ENCODE measurements at places on chromosomes 6 and 20.

DNA sequence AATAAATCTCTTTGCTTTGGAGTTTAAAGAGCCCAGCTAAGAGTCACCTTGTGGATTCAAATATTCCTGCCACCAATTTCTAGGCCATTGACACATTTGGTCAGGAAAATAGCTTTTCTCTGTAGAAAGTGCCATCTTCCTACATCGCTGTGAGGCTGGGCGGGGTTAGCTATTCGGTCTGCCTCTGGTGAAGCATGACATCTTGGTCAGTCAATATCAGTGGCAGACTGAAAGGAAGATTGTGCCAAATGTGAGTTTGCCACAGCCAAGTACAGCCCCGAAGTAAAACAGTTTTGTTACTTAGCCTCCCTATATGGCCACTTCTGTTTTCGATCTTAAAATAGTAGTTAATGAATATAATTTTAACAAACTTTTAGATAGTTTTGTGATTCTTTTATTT lies 65.5 kb upstream of the FABP7 start:
- DNase-seq: no peak

GRCh38 chr6:137102050-137102848 lies 57.5 kb upstream of the IL20RA start:
- no peak for DNase-seq

- DNase-seq: no peak
Measured at GRCh38 chr20:52193886-52194545, 2.4 kb upstream of the ZFP64 start.

DNA sequence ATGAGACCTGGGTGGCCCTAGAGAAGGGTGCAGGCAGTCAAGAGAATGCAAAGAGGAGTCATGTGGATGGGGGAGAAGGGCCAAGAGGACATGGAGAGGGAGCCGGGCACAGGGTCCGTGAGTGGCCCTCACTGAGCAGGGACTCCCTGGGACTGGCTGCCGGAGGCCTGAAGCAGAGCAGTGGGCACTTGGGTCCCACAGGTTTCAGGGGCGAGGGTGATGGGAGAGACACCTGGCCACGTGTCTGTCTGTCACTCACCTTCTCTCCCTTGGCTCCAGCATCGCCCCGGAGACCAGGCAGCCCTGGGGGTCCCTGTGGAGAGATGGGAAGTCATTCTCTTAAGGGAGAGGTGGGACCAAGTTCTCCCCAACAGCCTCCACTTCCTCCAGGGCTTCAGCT lies 25.5 kb downstream of the COL11A2 start:
- DNase-seq: no peak

DNA sequence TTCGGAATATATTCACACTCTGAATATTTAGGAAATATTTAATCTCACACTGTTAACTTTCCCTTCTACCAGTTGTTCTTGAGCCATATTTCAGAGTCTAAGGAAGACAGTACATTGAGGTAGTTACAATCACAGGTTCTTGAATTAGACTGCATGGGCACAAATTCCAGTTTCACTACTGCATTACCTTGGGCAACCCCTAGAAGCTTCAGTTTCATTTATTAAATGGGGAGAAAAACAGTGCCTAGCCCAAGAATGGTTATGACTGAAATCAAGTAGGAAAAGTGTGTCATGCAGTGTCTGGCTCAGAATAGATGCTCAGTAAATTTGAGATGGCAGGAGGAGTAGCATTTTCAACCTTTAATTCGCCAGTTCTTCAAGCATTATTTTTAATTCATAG lies 124.5 kb upstream of the SAMD5 start:
- DNase-seq: no peak

- DNase-seq: no peak
Measured at GRCh38 chr20:57900226-57900905, 190.6 kb upstream of the PMEPA1 start.

- no peak for DNase-seq
Measured at GRCh38 chr6:43976706-43977403, 150.4 kb downstream of the MRPL14 start.

- no peak for DNase-seq
Measured at GRCh38 chr20:52454660-52455059, 263.1 kb upstream of the ZFP64 start.

DNA sequence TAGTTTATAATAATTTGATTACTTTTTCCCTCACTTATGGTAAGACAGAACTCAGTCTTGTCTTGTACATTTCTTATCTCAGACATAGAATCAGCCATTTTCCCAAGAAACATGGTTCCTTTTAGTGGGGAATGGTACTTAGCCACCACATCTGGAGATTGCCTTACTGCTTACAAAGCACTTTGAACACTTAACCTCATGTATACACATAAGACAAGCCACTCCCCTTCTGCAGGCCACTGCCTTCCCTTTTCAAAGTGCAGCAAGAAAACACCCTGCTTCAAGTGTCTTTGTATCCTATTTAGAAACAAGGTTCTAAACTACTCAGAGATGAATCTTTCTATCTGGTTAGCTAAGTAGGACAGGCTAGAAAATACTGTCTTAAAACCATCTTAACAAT lies 159.2 kb downstream of the UBE3D start:
- no peak for DNase-seq

- DNase-seq: no peak
Measured at GRCh38 chr20:36501367-36502006, 39.8 kb upstream of the MYL9 start.

Data from head of caudate nucleus (tissue), 42 donors.